ENCODE measurements at places on chromosomes 16 and 17.

- DNase-seq, result no peak
Measured at GRCh38 chr17:67615011-67615561, 102.7 kb upstream of the NOL11 start.

DNA sequence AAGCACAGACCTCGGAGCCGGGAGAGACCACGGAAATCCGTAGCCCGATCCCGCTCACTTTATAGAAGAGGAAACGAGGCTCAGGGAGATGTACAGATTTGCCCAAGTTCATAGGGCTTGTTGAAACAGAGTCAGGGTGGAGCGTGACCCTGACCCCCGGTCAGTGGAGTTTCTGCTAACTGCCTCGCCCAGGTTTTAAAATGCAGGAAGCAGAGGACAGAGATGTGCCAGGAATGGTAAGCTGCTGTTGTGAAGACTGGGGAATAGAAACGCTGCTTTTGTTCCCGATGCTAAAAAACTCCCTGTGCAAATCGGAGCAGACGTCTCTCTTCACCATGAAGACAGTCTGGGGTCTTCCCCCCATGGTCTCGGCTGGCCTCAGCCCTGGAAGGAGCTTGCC lies 403.0 kb downstream of the SEC14L1 start:
- no peak for DNase-seq

- DNase-seq, result peak; percentile 54
Measured at GRCh38 chr17:42287305-42287976, 857 bp upstream of the STAT5A start.

GRCh38 chr16:51697454-51697853 lies 546.4 kb upstream of the SALL1 start:
- no peak for DNase-seq

- DNase-seq, result no peak
Measured at GRCh38 chr17:71872843-71873485, 247.9 kb upstream of the SOX9 start.

DNA sequence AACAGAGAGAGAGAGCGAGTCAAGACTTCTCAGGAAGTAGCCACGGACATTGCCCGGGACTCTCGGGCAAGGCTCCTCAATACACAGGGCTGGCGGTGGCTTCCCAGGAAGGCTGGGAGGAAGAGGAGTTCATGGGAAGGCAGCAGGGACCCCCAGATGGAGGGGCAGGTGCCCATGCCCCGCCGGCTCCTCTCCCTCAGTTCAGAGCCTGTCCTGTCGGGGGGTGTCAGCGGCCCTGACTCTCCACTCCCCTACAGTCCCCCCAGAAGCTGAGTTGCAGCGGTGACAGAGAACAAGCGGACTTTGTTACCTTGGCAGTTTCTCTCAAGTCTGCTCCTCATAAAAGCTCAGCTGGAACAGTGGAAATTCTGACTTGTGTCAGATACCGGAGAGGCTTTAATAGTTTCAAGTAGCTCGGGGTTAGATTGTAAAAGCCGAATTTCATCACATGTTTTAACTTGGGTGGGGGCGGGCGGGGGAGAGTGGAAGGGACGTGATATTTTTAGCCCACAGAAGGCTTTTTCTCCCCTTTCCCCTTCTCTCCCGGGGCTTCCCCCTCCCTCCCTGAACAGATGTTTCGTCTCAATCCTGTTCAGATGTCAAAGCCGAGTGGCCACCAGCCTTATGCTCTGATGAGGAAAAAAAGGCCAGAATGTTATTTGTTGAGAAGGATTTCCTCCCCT lies 65.2 kb downstream of the NKD1 start:
- no peak for DNase-seq

- no peak for DNase-seq
Measured at GRCh38 chr17:33786478-33786877, 468.6 kb upstream of the CCL2 start.

DNA sequence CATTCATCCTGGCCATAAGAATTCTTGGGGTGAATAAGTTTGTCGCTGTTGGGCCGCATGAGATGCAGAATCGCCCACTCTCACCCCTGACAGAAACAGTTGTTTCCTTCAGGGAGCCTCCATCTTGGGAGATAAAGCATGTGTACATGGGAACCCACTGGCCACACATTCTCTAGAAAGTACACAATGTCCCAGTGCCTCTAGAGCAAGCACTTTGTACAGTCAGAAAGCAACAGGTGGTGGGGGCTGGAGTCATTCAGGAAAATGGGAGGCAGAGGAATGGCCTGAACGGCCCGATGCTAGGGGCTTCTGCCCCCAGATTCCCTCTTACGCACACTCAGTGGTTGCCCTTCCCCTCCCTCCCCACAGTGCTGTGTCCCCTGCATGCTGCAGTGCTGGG lies 16.1 kb downstream of the ACE start:
- no peak for DNase-seq

DNA sequence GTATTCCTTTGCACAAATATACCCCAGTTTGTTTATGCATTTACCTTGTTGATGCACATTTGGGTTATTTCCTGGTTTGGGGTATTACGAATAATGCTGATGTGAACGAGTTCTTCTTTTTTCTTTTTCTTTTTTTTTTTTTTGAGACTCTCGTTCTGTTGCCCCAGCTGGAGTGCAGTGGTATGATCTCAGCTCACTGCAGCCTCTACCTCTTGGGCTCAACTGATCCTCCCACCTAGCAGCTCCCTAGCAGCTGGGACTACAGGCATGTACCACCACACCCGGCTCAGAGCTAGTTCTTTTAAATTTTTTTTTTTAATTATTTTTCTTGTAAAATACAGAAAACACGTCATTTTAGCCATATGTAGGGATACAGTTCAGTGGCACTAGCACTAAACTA lies 14.1 kb downstream of the RAB40C start:
- DNase-seq, result no peak

- DNase-seq, result no peak
Measured at GRCh38 chr16:4519274-4520058, 19.1 kb downstream of the CDIP1 start.

GRCh38 chr17:30552994-30553566 lies 75.9 kb downstream of the GOSR1 start:
- DNase-seq, result no peak

DNA sequence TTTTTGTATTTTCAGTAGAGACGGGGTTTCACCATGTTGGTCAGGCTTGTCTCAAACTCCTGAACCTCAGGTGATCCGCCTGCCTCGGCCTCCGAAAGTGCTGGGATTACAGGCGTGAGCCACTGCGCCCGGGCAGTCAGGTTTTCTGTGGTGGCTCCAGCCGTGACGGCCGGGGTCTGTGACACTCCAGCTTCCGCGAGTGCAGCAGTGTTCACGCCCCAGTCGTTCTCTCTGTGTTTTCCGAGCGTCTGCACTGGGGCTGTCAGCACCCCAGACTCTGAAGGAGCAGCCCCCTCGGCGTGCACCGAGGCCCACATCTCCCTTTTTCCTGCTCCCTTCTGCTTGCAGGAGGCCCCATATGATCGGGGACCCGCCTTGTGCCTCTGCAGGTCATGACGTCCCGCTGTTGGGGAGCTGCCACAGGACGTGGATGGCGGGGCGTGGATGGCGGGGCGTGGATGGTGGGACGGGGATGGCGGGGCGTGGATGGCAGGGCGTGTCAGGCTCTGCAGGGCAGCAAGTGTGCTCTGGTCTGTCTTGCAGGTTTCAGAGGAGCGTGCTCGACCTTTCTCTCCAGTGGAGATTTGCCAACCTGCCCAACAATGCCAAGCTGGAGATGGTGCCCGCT lies 5.7 kb downstream of the ASPSCR1 start:
- DNase-seq, result no peak

- peak; percentile 78 for DNase-seq
Measured at GRCh38 chr17:74770498-74771318, 5.4 kb downstream of the NAT9 start.

DNA sequence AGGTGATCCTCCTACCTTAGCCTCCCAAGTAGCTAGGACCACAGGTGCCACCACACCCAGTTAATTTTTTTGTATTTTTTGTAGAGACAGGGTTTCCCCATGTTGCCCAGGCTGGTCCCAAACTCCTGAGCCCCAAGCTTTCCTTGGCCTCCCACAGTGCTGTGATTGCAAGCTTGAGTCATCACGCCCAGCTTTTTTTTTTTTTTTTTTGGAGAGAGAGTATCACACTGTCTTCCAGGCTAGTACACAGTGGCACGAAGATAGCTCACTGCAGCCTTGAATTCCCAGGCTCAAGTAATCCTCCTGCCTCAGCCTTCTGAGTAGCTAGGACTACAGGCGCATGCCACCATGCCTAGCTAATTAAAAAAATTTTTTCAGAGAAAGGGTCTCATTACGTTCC lies 27.2 kb downstream of the HEATR9 start:
- no peak for DNase-seq

- DNase-seq, result no peak
Measured at GRCh38 chr17:37176723-37177122, 199.1 kb upstream of the C17orf78 start.

DNA sequence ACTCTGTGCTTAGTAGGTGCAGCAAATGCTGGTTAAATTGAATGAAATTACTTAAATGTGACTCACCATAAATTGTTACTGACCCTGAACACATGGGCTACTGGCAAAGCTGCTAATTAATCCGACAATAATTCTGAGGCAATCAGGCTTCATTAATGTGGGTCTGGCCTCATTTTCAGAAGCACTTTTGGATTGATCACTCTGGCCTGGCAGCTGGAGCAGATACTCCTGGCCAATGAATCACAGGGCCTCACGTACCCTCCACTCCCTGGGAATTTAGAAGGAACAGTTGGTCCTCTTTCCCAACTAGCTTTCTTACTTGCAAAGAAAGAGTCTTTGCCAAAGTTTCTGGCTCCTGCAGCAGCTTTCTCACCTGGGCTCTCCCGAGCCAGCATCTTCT lies 162.0 kb upstream of the ZKSCAN2 start:
- DNase-seq, result no peak

- no peak for DNase-seq
Measured at GRCh38 chr16:80631581-80631980, 90.8 kb downstream of the DYNLRB2 start.

- DNase-seq, result no peak
Measured at GRCh38 chr16:27189335-27189972, 13.9 kb upstream of the KDM8 start.

- no peak for DNase-seq
Measured at GRCh38 chr17:77456271-77456950, 315.6 kb downstream of the SEC14L1 start.

- no peak for DNase-seq
Measured at GRCh38 chr17:73003487-73003886, 89.0 kb downstream of the SLC39A11 start.

DNA sequence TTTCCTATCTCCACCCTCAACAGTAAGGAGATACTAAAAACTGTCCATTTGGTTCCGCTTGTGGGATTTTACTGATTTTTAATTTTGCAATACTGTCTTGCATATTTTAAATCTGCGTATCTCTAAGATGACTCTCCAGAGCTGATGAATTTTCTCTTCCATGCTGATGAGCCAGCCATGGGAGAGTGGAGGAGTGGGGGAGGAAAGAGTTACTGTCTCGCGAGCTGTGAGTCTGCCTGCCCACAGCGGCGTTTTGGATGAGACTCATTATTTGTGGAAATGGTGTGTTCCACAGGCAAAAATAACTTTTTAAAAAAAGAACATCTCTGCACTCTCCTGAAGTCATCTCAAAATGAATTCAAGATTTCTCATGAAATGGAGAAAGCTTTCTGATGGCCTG lies 34.6 kb upstream of the MYOCD start:
- DNase-seq, result no peak

- no peak for DNase-seq
Measured at GRCh38 chr16:64242492-64242891, 879.4 kb downstream of the CDH11 start.

- DNase-seq, result peak; percentile 53
Measured at GRCh38 chr16:86519649-86520316, 9.5 kb downstream of the FOXF1 start.

DNA sequence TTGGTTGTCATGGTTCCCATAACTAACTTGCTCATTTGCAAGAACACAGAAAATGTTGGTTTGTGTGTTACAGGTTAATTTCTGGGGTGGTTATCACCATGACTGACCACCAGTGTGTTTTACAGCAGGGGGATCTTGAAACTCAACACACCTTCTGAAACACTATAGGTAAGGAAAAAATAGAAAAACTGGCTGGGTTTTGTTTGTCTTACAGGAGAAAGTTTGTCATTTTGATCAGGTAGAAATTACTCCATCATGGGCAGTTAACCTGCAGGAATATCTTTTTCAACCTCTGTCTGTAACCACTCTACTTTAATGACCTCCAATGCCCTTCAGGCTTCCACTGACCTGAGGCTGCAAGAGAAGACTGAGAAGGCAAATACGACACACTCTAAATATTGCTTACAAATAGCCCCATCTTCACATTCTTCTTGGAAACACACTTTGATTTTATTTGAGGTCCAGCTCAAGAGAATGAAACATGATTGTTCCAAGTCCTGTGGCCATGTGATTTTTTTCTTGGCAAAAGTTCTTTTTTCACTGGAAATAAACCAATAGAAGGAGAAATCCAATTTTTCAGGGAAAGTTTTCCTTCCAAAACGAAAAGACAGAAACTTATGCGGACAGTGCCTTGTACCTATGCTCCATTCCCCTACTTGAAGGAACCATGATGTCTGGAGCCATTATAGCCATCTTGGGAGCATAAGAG lies 428.7 kb upstream of the SALL1 start:
- no peak for DNase-seq

- DNase-seq, result no peak
Measured at GRCh38 chr16:31006589-31006988, 3.8 kb downstream of the STX1B start.

DNA sequence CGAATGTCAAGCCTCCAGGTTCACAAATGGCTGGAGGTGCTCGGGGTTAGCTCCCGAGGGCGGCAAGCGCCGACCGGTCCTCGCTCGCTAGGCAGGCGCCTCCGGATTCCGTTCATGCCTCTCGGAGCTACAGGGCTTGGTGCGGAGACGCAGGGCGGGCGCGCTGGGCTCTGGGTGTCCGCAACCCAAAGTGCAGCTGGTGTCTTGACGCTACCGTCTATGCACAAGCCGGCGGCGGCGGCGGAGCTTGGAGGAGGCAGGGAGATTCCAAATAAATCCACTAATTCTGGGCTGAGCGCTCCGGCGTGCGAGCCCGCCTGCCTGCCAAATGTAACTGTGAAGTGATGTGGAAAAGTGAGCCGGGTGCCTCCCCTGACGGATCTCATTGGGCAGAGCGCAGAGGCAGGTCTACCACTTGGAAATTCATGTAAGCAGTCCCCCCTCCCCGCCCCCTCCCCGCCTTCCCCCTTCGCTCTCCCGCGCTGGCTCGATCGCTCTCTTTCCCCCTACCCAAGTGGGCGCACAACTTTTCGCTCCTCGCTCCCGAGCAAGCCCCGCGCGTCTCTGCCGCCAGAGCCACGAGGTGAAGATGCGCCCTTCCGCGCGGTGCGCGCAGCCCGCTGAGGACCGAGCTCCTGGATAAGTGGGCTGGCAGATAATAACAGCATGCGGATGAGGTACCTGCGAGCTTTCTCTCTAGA lies at the start of gene CDH8:
CDH8 (minus strand) TSS at position 338 of the 701 bp plus-strand sequence. CDS start 15,035 bp downstream, outside the sequence.
- no peak for DNase-seq

DNA sequence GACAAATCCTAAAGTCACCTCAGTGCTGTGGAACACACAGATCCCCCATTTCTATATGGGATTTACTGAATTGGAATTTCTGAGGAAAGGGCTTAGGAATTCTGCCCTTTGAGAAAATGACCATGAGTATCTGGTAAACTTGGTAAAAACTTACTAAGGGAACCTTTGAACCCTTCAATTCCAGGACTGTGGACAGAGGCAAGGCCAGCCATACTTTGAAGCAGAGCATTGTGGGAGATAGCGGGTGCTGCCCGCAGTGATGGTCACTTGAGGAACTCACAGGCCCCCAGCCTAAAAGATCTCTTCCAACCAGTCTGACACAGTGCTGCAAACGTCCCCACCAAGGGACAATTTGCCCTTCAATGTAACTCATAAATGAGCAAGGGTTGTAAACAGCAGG lies 61.4 kb downstream of the IRX6 start:
- DNase-seq, result no peak

GRCh38 chr16:78775161-78775561 lies 675.7 kb downstream of the WWOX start:
- peak; percentile 72 for DNase-seq

- DNase-seq, result peak; percentile 63
Measured at GRCh38 chr17:50872710-50873424, 6.7 kb upstream of the TOB1 start.

Measured in activated CD4-positive, alpha-beta memory T cell treated with anti-CD3 and anti-CD28 coated beads, Interleukin-2, amount 10 ng/mL, durations not matched to agents 7 days and 5 days (primary cell).